ENCODE measurements at places on chromosomes 2 and 18.

- DNase-seq, result no peak
Observed at GRCh38 chr2:135925571-135925970, 49.3 kb upstream of the MCM6 start.

DNA sequence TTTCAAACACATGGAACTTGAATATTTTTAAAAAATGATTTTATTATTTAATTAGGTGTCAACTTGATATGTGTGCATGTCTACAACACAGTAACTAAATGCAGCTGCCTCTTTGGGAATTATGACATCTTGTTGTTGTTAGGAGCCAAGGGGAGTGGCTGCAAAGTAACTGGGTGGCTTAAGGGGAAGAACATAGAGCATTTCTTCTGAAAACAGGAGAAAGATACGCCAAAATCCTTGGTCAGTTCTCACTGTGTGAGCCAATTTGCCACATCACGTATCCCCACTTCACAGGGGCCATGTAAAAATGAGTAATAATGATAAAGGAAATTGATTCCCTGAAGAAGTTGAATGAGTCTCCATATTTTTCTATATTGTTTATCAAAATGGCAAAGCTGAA is 309.8 kb upstream of the COL3A1 start:
- DNase-seq, result no peak

DNA sequence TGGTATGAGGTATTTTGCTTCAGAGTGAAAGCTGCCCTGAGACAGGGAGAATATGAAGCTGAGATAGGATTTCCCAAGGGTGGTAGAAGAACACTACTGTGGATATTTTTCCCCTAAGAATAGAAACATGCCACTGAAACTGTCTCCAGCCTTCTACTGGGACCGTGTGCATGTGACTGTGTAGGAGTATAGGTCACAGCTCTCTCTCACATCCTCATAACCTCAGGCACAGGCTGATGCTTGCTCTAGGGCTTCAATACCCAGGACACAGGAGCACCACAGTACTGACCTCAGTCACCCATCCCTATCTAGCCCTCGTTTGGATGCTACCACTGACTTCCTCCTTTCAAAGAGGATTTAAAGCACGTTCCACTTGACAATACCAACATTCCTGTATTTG is 67.2 kb downstream of the REV1 start:
- DNase-seq, result no peak

- DNase-seq, result peak; percentile 65
Observed at GRCh38 chr2:196783431-196784094, 15.9 kb downstream of the GTF3C3 start.

- DNase-seq, result no peak
Observed at GRCh38 chr2:127104881-127105655, 1.9 kb downstream of the BIN1 start.

DNA sequence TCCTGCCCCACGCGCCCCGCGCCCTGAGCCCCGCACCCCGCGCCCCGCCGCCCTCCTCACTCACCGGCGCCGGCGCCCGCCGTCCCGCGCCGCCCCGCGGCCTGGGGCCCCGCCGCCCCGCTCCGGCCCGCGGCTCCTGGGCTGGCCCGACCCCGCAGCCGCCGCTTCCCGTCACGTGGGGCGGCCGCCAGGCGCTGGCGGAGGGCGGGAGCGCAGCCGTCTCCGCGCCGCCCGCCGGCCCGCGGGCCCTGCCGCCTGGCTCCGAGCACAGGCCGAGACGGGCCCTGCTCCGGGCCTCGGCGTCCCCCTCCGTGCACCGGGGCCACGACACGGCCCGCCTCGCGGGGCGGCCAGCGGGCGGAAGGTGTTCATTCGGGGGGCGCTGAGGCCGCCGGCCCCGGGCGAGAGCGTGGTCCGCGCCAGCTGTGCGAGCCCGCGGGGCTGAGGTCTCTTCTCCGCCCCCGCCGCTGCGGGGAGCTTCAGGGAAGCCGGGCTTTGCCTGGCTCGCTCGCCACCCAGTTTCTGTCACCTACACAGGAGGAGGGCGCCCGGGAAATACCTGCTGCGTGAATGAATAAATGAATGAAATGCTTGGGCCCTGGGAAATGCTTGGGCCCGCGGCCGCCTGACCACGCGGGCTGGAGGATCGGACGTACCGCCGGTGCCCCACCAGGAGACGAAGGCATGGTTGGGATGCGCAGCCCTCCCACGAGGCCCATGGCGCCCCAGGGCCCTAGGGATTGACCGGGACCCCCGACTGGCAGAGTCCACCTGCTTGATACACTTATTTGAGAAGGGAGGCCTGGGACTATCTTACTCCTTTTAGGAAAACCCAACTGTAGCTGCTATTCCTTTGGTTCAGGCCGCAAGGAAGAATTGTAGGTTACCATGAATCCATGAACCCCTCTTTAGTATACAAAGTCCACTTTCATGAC is at the start of gene TGFBRAP1:
TGFBRAP1 (minus strand) TSS at position 175 of the 935 bp plus-strand sequence. CDS start 21,434 bp downstream, outside the sequence.
- DNase-seq, result peak; percentile 52

DNA sequence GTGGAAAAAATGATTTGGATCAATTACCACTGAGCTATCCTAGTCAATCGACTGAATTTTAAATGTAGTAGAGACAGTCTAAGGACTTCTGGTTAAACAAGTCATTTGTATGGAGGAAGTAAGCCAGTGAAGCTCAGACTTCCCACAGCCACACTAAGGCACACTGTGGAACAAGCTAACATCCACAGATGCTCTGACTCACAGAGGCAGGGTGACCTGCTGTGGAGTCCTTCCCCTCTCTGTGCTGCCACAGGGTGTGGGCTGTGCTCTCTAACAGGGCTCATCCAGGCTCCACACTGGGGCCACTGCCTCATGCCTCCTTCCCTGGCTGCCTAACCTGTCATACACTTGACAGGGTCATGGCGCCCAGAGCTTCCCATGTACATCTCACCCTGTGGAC is 351.0 kb downstream of the GALR1 start:
- DNase-seq, result no peak

- no peak for DNase-seq
Observed at GRCh38 chr2:197784956-197785941, at the start of gene BOLL. Gene BOLL (minus strand): TSS chr2:197785319. CDS start chr2:197781850, 3,469 bp downstream.
